Nasal cavity respiratory epithelium epithelial cell of viscerocranial mucosa (primary cell): ENCODE measurements at places on chromosomes 12 and 14. TPM values are rescaled to one million over a fixed set of nuclear protein-coding genes. Genes with fewer than 3 reads are reported as not detected.

Gene ADAM21
- under 0.01 and 0.14 TPM in 2 replicates for total RNA-seq

Gene CMTM5
- not detected in 2 replicates for total RNA-seq

Gene GLIPR1L2
- 0.68 and 0.93 TPM in 2 replicates for total RNA-seq

Gene ASCL1
- not detected in 2 replicates for total RNA-seq

Gene PLEKHD1
- total RNA-seq = 0.07 TPM in 1 of 2 replicates, not detected in the other

Gene PLEKHG7
- total RNA-seq = 0.28 TPM in 1 of 2 replicates, not detected in the other

Gene IFNG
- not detected in 2 replicates for total RNA-seq

Gene GLT8D2
- total RNA-seq = 1.6 and 2.1 TPM in 2 replicates

Gene GPR137C
- total RNA-seq = under 0.01 and 0.07 TPM in 2 replicates

Gene LRRC10
- not detected in 2 replicates for total RNA-seq

Gene KRT73
- total RNA-seq = not detected in 2 replicates
